Activated naive CD4-positive, alpha-beta T cell (primary cell): ENCODE measurements at places on chromosomes 1 and 21.

- DNase-seq = no peak
Observed at GRCh38 chr1:116891396-116892079, 18.2 kb upstream of the PTGFRN start.

DNA sequence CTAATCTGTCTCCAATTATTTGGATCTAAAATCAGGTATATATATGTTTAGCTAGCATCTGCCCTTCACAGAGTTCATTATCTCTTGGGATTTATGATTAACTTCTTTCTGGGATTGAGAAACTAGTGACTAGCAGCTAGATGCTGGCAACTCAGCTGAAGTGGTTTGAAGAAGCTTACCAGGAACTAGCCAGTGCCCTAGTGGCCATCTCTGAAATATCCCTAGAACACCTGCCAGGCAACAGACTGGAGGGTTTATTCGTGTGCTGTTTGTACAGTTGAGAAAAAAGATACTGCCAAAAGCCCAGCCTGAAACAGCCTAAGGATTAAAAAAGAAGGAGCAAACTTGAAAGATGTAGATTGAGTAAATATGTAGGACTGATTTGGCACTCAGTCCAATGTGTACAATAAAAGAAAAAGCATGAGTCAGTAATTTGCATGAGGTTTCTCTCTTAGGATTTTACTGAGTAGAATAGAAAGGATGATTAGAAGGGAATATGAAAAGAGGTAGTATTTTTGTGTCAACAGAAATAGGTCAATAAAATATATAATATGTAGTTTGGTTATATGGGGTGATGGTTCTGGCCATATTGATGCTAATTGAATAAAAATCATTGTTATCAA lies 1144.6 kb upstream of the ADGRL2 start:
- no peak for DNase-seq

DNA sequence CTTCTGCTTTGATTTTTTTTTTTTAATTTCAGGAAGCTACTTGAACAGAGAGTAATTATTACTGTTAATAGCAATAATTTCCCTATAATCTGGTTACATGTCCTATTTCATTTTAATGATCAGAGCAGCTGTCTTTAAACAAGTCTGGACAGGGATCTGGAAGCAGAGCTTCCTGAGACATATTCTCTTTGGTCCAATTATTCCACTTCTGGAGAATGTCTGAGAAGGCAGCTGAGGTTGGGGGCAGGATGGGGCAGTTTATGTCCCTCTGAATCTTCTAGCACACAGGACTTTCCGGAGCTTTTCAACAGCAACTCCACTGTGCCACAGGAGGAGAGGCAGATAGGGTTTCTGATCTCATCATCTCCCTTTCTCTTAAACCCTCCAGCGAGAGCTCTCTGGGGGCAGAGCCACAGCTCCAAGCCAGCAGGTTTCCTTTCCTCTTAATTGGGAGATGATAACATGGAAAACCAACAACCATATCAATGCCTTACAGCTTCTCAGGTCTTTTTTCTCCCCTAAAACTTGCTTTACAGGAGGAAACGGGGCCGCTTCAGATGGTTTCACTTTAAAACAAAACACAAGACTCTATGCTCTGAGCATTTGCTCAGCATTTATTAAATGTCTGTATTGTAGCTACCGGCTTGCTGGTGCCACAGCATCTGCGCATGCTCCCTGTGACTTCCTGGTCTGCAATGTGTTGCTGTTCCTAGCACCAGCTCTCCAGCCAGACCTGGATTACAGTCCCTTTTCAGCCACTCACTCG lies 425.7 kb upstream of the USP24 start:
- peak; percentile 3 for DNase-seq

DNA sequence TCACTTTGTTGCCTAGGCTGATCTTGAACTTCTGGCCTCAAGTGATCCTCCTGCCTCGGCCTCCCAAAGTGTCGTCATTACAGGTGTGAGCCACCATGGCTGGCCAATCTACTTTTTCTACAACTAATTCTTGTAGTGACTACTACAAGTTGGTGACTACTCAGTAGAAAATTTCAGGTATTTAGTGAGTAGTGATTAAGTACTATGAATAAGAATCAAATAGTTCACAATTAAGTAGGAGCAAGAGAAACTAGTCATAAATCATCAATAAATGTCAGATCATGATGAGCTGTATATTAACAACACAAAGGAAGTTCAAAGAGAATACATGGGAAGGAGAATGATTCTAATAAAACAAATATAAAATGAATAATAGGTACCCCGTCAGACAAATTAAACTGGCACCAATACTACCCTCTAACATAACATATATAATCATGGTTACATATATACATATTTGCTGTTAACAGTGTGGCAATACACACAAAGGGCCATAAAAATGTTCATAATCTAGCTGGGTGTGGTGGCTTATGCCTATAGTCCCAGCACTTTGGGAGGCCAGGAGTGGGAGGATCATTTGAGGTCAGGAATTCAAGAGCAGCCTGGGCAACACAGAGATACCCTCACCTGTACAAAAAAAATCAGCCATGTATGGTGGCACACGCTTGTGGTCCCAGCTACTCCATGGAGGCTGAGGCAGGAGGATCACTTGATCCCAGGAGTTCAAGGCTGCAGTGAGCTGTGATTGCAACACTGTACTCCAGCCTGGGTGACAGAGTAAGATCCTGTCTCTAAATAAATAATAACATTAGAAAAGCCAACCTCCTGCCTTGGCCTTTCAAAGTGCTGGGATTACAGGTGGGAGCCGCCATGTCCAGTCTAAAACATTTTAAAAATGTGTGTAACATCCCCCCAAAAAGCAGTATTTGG lies 19.1 kb downstream of the YY1AP1 start:
- DNase-seq = no peak

DNA sequence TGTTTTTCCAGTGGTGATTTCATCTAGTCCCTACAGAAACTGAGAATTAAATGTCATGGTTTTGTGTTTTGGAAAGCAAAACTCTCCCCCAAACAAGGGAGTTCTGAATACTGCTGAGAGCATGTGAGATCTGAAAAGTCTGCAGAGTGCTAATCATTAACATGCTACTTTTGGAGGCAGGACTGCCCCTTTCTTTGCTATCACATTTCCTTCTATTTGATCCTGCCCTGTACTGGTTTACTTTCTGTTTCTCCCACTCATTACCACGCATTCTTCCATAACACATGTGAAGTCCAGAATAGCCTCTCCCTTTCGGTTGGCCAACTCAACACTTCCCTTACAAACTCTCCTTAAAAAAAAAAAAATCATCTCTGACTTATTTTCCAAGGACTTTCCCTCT lies 63.6 kb downstream of the GADD45A start:
- no peak for DNase-seq

DNA sequence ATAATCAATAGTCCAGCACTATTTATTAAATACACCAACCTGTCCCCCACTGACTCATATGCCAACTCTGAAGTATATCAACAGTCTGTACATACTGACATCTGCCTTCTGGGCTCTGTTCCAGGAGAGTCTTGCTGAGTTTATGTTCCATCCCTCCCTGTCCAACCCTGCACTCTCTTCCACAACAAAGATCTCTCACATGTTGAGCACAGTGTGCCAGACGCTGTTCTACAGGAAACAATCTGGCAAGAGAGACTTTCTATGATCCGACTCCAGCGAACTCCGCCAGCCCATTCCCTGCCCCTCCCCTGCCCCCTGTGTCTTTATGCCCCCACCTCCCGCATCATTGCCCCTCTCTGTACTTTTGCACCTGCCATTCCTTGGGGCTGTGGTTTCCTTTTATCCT lies 3.4 kb downstream of the LACTBL1 start:
- DNase-seq = no peak

GRCh38 chr1:33634806-33635205 lies 162.4 kb downstream of the ZSCAN20 start:
- DNase-seq = no peak

GRCh38 chr1:231553320-231553719 lies 24.9 kb downstream of the TSNAX start:
- no peak for DNase-seq

- no peak for DNase-seq
Observed at GRCh38 chr1:203059485-203059884, 26.3 kb downstream of the MYOG start.
